GM12892 (cell line): ENCODE measurements at places on chromosomes 4 and X.

DNA sequence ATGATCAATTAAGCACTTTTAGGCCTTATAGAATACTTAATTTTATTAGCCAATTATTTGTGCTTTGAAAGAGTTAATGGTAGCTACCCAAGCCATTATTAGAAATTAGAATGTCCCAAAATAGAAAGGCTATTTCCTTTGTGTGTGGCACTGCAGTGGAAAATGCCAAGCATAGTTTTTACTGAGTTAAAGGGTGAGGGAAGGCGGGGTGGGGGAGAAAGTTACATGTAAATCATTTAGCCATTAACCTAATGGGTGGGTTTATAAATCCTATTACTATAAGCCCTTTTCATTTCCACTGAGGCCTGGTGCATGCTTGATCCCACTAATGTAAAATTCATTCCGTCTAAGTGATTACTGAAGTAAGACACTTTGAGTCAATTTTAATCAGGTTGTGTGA is 105.8 kb downstream of the POLA1 start:
- DNase-seq, result no peak

GRCh38 chrX:154051201-154051810 is 31.6 kb upstream of the IRAK1 start:
- peak; percentile 59 for DNase-seq

GRCh38 chrX:40272141-40272540 is 174.4 kb upstream of the BCOR start:
- no peak for DNase-seq

DNA sequence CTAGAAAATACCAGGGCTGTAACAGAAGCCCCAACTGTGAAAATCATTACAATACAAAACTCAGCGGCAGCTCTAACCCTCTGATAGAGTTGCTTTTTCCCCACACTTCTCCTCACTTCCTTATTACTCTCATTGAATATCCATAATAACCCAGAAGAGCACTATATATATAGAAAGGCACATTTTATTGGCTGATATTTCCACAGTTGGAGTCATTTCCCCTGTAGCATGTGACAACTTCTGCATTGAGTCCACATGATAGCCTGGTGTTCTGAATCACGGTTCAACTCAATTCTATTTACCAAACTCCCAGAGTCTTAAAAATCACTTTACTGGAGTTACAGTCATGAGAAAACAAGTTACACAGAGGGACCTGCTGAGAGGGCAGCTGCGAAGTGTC is 46.6 kb upstream of the NWD2 start:
- DNase-seq, result no peak

DNA sequence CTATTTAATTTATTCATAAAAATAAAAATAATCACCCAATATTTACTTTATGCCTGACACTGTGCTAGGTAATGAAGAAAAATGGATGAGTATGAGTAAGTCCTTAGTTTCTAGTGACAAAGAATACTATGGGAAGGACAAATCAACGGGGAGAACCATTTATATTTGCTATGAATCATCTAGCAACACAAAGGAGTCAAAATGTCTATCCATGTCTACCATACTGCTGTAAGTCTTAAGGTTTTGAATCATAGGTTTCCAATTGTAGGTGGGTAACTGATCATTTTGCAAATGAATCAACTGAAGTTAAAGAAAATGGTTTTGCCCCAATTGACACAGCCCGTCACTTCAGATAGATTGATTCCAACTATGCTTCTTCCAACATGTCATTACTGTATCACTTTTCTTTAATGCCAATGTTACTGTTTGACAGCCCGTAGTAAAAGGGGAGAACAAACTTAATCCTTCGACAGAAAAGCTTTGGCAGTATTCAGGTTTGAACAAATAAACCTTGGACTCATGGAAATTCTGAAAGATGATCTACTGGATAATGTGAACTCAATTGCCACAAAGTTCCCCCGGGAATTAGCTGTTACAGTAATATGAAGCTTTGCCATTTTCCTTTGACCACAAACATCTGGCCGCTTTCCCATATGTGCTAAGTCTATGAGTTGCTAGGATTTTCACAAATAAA is 3.2 kb downstream of the TDO2 start:
- DNase-seq, result no peak

DNA sequence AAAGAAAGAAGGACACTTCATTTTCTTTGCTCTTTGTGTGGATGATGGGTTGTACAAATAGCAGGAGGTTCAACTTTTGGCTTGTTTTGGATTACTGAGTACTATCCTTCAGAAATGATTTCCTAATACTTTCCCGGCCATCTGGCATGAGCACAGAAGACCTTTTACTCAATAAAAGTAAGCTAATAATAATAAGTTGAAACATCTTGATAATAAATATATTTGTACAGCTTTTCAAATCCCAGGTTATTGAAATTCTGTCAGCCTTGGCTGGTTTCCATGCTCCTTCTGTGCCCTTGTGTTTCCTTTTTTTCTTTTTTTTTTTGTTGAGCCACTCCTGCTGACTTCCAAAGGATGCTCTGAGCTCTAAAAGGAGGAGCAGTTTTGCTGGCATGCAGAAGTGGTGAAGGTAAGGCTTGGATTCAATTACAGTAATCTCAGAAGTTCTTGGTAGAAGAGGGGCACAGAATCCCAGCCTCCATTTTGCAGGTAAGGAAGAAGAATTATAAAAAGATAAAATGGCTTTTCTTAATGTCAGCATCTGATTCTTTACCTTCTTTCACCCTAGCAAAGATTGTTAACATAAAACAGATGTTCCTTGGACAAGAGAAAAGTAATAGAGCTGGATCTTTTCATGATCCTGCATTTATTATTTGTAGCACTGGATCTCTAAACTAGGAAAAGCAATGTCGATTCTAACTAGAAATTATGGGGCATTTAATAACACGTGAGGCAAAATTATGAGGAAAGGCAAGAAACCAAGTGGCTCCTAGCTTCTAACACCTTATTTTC is 31.9 kb downstream of the REPS2 start:
- DNase-seq, result no peak

DNA sequence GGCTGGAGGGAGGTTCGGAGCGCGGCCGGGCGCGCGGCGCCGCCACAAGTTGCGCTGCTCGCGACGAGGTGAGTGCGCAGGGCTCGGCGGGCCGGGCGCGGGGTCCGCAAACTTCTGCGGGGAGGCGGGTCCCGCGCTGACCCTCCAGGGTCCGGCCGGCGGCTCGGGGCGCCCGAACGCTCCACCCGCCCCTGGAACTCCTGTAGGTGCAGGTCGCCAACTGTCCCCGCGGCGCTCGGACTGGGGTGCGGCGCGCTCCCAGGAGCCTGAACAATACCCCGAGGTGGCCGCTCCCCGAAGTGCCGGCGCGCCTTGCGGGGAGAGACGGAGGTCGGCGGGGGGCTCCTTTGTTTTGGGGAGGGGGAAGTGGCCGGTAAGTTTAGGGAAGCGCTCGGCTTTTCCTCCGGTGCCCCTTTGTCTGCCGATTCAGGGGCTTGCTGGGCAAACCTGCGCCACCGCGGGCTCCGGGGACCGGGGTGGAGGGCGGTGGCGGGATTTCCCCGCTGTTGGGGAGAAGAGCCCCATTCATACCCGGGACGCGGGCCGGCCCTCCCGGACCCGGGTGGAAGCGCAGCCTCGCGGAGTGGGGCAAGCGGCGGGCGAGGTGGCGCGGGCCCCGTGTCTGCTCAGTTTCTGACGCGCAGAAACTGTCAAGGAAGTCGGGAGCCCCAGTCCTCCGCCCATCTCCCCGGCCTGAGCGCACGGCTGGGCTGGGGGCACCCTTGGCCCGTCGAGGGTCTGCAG is 694 bp downstream of the TBL1X start:
- peak; percentile 40 for DNase-seq

- no peak for DNase-seq
These were observed 17.5 kb upstream of the CORIN start for GRCh38 chr4:47855350-47855749.

GRCh38 chr4:151304755-151305154 is 20.6 kb downstream of the SH3D19 start:
- no peak for DNase-seq

- no peak for DNase-seq
These were observed 112.6 kb downstream of the TMA16 start for GRCh38 chr4:163606896-163607691.

DNA sequence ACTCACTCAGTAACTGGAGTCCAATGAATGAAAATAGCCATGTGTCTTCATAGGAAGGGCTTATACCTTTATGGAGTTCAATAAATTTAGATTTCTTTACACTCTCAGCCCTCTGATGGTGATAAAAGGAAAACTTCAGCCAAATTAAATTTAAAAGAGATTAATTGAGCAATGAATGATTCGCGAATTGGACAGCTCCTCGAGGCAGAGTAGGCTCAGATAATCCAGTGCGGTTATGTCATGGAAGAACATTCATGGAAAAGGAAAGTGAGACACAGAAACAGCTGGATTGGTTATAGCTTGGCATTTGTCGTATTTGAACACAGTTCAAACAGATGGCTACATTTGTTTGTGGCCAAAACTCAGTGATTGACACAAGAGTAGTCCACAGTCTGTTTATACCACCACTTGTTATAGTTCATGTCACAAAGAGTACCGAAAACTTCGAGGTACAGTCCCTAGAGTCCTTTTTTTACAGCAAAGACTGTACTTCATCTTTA is 54.6 kb upstream of the TACR3 start:
- no peak for DNase-seq

DNA sequence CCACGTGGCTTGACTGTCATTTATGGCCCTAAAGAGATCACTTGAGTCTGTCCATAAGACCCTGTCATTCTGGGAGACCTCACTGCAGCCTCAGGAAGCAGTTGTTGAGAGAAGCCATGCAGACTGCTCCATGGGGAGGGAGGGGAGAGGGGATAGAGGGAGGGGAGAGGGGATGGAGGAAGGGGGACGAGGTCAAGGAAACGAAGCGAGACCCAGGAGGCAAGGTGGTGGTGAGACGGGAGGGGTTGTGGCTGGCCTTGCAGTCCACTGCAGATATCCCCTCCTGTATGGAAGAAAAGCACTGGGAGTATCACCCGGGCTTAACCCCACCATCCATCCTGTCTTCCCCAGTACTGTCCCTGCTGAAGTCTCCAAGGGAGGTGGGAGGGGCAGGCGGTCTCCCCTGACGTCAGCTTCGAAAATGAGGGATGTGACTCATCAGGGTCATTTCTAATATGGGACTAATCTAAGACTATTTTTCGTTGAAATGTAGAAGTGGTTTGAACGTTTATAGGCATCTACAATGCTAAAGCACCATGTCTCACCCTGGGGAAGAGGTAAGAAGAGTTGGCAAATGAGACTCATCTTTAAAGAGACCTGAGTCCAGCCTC is 5.6 kb downstream of the TMEM255A start:
- no peak for DNase-seq

DNA sequence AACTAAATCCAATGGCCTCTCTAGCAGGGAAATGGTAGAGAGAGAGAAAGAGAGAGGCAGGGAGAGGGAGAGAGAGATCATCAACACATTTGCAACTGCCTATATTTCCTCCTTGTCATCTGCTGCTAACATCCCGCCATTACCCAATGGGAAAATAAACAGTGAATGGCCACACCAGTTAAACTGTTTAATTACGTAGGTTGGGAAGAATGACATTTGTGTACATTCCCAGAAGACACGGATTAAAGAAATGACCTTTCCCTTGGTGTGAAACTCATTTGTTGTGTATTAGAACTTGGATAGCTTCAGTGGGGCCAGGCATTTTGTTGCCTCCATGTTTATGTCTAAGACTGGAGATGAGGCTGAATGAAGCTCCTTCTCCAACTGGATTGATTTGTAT is 95.8 kb upstream of the GPC4 start:
- no peak for DNase-seq

DNA sequence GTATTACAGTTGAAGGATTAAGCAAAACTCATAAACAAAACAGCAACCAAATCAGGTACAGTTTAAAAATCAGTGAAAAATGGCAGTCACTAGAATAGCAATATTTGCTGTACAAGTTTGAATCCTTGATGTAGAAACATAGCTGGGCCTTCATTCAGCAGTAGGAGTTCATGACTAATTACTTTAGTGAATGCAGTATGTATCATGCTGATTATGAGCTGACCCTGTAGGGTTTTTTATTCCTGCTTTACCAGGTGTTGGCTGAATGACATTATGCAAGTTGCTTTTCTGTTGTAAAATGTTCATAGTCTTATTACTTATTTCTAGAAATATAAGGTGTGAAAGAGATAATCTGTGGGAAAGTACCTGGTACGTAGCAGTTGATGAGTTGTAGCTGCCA is 179.6 kb downstream of the CCSER1 start:
- DNase-seq, result no peak

DNA sequence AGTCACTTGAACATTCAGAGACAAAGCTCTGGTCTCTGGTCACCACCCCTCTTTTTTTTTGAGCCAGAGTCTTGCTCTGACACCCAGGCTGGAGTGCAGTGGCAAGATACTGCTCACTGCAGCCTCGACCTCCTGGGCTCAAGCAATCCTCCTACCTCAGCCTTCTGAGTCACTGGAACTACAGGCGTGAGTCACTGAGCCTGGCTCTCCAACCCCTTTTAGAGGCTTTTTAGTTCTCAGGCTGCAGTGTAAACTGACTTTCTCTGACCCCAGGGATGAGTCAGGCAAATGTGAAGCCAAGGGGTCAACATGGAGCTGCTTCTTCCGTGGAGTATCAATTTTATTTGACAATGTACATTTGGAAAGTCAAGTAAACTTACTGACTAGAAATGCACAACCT is 229.2 kb downstream of the PTTG2 start:
- no peak for DNase-seq

DNA sequence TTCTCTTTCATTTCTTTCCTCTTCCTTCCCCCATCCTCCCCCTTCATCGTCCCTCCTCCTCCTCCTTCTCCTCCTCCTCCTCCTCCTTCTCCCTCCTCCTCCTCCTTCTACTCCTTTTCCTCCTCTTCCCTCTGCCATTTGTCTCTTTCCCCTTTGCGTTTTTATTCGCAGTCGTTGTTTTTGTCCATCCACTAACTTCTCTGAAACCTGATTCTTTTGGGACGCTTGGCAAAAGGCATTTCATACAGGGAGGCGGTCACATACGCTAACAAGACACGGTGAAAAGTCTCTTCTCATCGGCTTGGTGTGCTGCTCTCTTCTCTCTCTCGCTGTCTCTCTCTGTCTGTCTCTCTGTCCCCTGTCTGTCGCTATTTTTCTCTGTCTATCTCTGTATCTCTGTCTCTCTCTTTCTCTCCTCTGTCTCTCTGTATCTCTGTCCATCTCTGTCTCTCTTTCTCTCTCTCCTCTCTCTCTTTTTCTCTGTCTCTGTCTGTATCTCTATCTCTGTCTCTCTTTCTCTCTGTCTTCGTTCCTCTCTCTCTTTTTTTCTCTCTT is 5.4 kb upstream of the SHOX start:
- no peak for DNase-seq

- no peak for DNase-seq
These were observed 44.4 kb downstream of the POLR2B start for GRCh38 chr4:57023104-57023503.

DNA sequence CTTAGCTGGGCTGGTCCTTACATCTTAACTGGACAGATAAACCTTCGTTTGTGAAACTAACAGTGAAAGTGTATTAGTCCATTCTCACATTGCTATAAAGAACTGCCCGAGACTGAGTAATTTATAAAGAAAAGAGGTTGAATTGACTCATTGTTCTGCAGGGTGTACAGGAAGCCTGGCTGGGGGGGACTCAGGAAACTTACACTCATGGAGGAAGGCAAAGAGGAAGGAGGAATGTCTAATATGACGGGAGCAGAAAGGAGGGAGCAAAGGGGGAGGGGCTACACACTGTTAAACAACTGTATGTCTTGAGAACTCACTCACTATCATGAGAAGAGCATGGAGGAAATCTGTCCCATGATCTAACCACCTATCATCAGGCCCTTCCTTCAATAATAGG is 1566.5 kb upstream of the PCDH7 start:
- no peak for DNase-seq

GRCh38 chrX:36867143-36867542 is 141.0 kb upstream of the FAM47C start:
- DNase-seq, result no peak

- no peak for DNase-seq
These were observed 24.1 kb upstream of the FGF16 start for GRCh38 chrX:77422891-77423648.

- DNase-seq, result no peak
These were observed 28.2 kb downstream of the FAM149A start for GRCh38 chr4:186132577-186133242.
